Esophagus squamous epithelium (tissue), 5 donors: ENCODE measurements at places on chromosomes 4 and X. TPM values are rescaled to one million over a fixed set of nuclear protein-coding genes. Genes with fewer than 3 reads are reported as not detected.

The TNIP2 gene
- total RNA-seq: 40.1 TPM

The STK32B gene
- total RNA-seq: 0.38 TPM

The AWAT2 gene
- total RNA-seq: not detected

The GUCY1B1 gene
- total RNA-seq: 1.7 TPM

The TAF1 gene
- 18.6 TPM for total RNA-seq

GRCh38 chr4:22668301-22668700 is 24.4 kb upstream of the GBA3 start:
- H3K4me1 ChIP-seq: no peaks in the 10 kb centered on the region
- H3K4me3 ChIP-seq: peak overlapping the region; percentile 20
- H3K36me3 ChIP-seq: no peaks in the 10 kb centered on the region
- no peaks in the 10 kb centered on the region for H3K27me3 ChIP-seq
- H3K27ac ChIP-seq: no peak overlapping the region

GRCh38 chr4:122797405-122798094 is 29.1 kb upstream of the FGF2 start:
- peaks cover 18% of the 10 kb centered on the region for H3K4me1 ChIP-seq
- H3K36me3 ChIP-seq: no peaks in the 10 kb centered on the region
- H3K27ac ChIP-seq: peak overlapping the region; percentile 56

DNA sequence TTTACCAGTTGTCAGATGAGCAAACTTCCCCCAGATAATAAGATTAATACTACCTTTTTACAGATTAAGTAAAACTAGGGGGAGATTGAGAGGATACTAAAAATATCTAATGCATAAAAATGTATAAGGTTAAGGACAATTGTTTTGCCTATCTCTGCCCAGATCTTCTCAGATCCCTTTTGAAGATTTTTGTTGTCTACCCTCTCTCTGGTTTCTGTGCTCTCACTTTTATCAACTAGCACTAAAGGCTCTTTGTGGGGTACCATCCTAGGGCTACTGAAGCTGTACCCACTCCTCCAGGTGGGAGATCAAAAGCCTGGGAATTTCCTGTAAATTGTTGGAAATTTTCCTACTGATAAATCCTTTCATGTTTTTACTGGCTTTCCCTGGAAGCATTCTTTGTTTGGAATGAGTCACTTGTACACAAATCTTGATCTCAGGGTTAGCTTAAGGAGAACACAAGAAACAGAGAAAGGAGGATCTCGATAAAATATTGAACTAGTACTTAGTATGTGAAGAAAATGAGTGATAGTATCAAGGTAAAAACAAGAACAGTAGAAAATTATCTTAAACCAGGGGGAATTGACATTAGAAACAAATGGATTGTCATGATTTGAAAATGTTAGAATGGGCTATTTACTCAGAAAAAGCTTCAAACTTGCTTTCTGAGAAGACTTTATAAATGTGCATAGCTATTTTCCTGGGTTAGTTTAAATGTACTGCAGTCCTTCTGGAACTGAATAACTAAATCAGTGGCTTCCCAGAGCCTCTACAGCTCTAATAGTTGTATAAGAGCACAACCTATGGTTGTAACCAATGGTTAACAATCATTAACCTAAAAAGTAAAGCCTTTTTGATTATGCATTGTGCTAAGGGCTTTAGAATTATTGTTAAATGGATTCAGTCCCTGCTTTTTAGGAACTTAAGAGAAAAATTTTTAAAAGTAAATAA is 679.9 kb upstream of the MAGEB2 start:
- H3K4me1 ChIP-seq: no peaks in the 10 kb centered on the region
- no peak overlapping the region for H3K4me3 ChIP-seq
- DNase-seq: no peak
- H3K27ac ChIP-seq: no peak overlapping the region

- H3K4me1 ChIP-seq: no peaks in the 10 kb centered on the region
- no peak for DNase-seq
- H3K27me3 ChIP-seq: no peaks in the 10 kb centered on the region
- H3K36me3 ChIP-seq: no peaks in the 10 kb centered on the region
Observed at GRCh38 chrX:9644335-9644734, 121.3 kb downstream of the GPR143 start.

GRCh38 chr4:183295711-183296110 is 24.4 kb downstream of the CLDN22 start:
- H3K36me3 ChIP-seq: no peaks in the 10 kb centered on the region

DNA sequence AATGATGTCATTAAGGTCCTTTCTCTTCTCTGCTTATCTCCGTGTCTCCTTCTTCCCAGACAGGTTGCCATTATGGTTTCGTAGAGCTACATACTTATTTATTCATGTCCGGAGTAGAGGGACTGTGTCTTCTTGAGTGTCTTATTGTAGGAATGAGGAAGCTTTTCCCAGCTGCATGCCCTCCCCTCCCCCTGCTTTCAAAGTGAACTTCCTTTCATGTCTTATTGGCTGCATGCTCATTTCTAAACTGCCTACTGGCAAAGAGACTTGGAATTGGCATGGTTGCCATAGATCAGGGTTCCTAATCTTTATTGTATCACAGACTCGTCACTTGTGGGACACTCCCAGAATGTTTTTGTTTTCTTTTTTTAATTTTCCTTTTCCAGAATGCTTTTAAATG is 15.4 kb downstream of the VAMP7 start:
- no peak overlapping the region for H3K4me3 ChIP-seq
- peaks cover 82% of the 10 kb centered on the region for H3K36me3 ChIP-seq
- H3K4me1 ChIP-seq: no peaks in the 10 kb centered on the region
- no peak for DNase-seq
- no peaks in the 10 kb centered on the region for H3K27me3 ChIP-seq

DNA sequence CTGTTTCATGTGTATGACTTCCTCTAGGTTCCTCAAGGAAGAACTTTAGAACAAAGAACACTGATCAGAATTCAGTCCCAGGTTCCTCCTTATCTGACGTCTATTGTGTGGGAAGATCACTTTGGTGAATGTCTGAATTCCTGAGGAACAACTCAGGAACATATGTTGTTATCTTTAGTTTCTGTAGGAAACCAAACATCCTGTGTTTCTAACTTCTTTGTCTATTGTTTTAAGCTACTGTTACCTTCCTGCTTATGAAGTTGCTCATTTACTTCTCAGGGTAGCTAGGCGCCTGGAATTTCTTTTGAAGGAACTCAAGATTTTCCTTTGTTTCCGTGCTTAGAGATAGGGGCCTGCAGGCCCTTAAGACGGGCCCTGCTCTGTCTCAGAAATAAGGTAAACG is 46.2 kb downstream of the MAGEB5 start:
- no peaks in the 10 kb centered on the region for H3K4me1 ChIP-seq
- DNase-seq: no peak
- H3K27ac ChIP-seq: no peak overlapping the region
- no peak overlapping the region for H3K4me3 ChIP-seq

- H3K27me3 ChIP-seq: no peaks in the 10 kb centered on the region
- no peaks in the 10 kb centered on the region for H3K4me1 ChIP-seq
- no peak overlapping the region for H3K4me3 ChIP-seq
- DNase-seq: no peak
Observed at GRCh38 chr4:48139691-48140090, 5.6 kb upstream of the TXK start.

DNA sequence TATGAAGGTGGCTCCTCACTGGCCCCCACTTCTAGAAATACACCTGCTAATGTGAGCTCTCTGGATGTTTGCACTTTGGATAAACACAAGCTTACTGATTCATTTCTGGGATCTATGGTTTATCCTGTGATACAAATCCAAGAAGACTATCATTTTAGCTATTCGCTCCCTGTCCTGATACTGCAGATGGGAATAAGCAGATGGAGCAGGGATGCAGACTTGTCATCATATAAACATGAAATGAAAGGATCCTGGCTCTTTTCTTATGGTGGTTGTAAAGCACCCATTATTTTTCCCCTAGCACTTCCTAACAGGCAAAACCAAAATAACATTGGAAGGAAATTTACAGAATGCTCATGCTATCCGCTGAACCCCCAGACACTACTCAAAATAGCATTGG is 162.9 kb upstream of the NOCT start:
- no peaks in the 10 kb centered on the region for H3K27me3 ChIP-seq
- no peak overlapping the region for H3K4me3 ChIP-seq
- H3K36me3 ChIP-seq: no peaks in the 10 kb centered on the region
- H3K27ac ChIP-seq: no peak overlapping the region
- no peak for DNase-seq
- peaks cover 2% of the 10 kb centered on the region for H3K4me1 ChIP-seq

GRCh38 chr4:81213671-81214070 is 1.4 kb downstream of the PRKG2 start:
- no peak overlapping the region for H3K27ac ChIP-seq
- H3K4me1 ChIP-seq: peaks cover 4% of the 10 kb centered on the region
- peaks cover 4% of the 10 kb centered on the region for H3K27me3 ChIP-seq
- no peak for DNase-seq
- no peak overlapping the region for H3K4me3 ChIP-seq
- H3K36me3 ChIP-seq: no peaks in the 10 kb centered on the region

- DNase-seq: no peak
- no peak overlapping the region for H3K27ac ChIP-seq
- peaks cover 71% of the 10 kb centered on the region for H3K27me3 ChIP-seq
- peak overlapping the region; percentile 64 for H3K4me3 ChIP-seq
- H3K36me3 ChIP-seq: no peaks in the 10 kb centered on the region
Observed at GRCh38 chr4:997375-998071, 4.3 kb upstream of the SLC26A1 start.

DNA sequence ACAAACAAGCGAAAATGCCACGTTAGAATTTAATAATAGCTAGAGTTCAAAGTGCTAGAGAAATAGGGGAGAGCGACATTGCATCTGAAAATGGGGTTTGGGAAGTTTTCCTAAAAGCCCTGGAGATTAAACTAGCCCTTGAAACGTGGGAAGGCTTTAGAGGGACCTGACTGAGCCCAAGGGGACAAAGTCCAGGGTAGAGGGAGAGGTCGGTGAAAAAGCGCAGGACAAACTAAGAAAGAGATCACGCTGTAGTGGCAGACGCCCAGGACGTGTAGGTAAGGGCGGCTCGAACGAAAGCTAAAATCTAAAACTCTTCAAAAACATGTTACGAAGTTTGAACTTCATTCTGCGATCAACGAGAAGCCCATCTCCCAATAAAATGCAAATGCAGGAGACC is 1.1 kb upstream of the ATP11C start:
- H3K4me3 ChIP-seq: peak overlapping the region; percentile 87
- peaks cover 19% of the 10 kb centered on the region for H3K4me1 ChIP-seq
- peak overlapping the region; percentile 98 for H3K27ac ChIP-seq
- no peaks in the 10 kb centered on the region for H3K36me3 ChIP-seq
- no peak for DNase-seq

- no peaks in the 10 kb centered on the region for H3K27me3 ChIP-seq
- no peak for DNase-seq
- H3K27ac ChIP-seq: no peak overlapping the region
- H3K36me3 ChIP-seq: no peaks in the 10 kb centered on the region
Observed at GRCh38 chr4:90293320-90293719, 166.1 kb downstream of the CCSER1 start.

DNA sequence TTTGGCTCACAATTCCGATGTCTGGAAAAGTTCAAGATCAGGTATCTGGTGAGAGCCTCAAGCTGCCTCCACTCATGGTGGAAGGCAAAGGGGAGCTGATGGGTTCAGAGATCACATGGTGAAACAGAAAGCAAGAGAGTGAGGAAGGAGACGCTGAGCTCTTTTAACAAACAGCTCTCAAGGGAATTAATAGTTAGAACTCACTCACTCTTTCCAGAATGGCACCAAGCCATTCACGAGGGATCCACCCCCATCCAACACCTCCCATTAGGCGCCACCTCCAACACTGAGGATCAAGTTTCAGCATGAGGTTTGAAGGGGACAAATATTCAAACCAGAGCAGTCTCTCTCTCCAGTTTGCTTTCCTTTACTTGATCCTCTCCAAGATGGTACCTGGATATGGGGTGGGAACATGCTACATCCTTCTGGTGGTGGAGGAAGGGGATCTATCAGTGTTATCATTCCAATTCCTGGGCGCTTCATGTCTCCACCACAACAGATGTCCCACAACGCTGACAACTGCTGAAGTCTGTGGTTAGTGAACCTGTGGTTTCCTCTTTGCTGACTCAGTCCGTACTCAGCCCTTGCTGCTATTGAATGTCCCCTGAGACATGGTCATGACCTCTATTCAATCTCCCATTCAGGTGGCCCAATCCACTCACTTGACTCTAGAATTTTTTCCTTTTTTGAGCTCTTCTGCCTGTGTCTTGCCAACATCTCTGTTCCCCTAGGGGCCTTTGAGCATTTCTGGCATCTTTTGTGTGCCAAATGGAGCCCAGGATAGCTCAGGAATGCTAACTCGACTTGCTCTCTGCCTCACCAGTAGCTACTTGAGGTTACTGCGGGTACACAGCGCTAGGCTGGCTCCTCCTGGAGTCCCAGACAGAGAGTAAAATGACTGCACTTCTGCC is 395.2 kb downstream of the MID1IP1 start:
- no peaks in the 10 kb centered on the region for H3K36me3 ChIP-seq
- H3K27ac ChIP-seq: peak overlapping the region; percentile 28
- no peak overlapping the region for H3K4me3 ChIP-seq
- DNase-seq: no peak

GRCh38 chr4:113957956-113958355 is 21.5 kb downstream of the ARSJ start:
- no peaks in the 10 kb centered on the region for H3K36me3 ChIP-seq
- peaks cover 7% of the 10 kb centered on the region for H3K4me1 ChIP-seq
- H3K27me3 ChIP-seq: no peaks in the 10 kb centered on the region
- no peak for DNase-seq

GRCh38 chr4:617644-618641 is 7.4 kb upstream of the PDE6B start:
- no peak overlapping the region for H3K27ac ChIP-seq
- H3K36me3 ChIP-seq: no peaks in the 10 kb centered on the region
- H3K4me1 ChIP-seq: no peaks in the 10 kb centered on the region
- no peak for DNase-seq

- H3K27me3 ChIP-seq: no peaks in the 10 kb centered on the region
- H3K4me1 ChIP-seq: no peaks in the 10 kb centered on the region
- no peaks in the 10 kb centered on the region for H3K36me3 ChIP-seq
- DNase-seq: no peak
- H3K27ac ChIP-seq: no peak overlapping the region
Observed at GRCh38 chrX:51902510-51903050, 9.2 kb downstream of the MAGED1 start.

- no peaks in the 10 kb centered on the region for H3K36me3 ChIP-seq
- no peaks in the 10 kb centered on the region for H3K27me3 ChIP-seq
- peaks cover 11% of the 10 kb centered on the region for H3K4me1 ChIP-seq
- no peak overlapping the region for H3K4me3 ChIP-seq
- no peak for DNase-seq
Observed at GRCh38 chr4:165331359-165331758, 3.9 kb downstream of the MSMO1 start.

DNA sequence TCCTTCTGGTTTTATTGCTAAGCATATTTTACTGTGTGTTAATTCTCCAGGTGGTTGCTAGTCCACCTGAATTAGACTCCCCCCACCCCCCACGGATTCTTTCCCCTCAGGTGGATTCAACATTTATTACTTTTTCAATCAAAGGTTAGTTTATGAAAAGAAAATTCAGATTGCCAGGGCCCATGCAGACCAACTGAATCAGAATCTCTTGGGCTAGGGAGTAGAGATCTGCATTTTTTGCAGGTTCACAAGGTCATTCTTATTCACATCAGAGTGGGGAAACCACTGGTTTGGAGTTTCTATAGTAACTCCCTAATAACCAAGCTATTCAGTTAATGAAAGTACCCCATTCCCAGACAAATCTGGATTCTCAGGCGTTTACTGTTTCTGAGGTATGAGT is 9.8 kb downstream of the TMEM255A start:
- no peak for DNase-seq
- no peaks in the 10 kb centered on the region for H3K27me3 ChIP-seq
- H3K36me3 ChIP-seq: no peaks in the 10 kb centered on the region
- no peak overlapping the region for H3K4me3 ChIP-seq
- H3K27ac ChIP-seq: no peak overlapping the region

- H3K36me3 ChIP-seq: no peaks in the 10 kb centered on the region
- H3K27me3 ChIP-seq: no peaks in the 10 kb centered on the region
- DNase-seq: no peak
- H3K27ac ChIP-seq: no peak overlapping the region
- no peak overlapping the region for H3K4me3 ChIP-seq
- no peaks in the 10 kb centered on the region for H3K4me1 ChIP-seq
Observed at GRCh38 chrX:6184900-6185515, 43.7 kb downstream of the NLGN4X start.
